Activated T-helper 9 cell treated with anti-CD3 and anti-CD28 coated beads, Interleukin-2, amount 50 U/mL, for 16 hours (primary cell): ENCODE measurements at places on chromosomes 2 and 18.

DNA sequence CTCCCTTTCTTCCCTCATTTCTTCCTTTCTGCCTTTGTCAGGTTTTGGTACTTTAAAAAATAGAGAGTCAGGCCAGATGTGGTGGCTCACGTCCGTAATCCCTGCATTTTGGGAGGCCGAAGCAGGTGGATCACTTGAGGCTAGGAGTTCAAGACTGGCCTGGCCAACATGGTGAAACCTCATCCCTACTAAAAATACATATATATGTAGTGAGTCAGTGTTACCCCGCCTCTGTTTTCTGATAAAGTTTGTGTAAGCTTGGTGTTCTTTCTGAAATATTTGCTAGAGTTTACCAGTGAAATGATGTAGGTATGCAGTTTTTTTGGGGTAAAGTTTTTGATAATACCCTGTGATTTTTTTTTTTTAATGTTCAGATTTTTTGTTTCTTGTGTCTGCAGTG lies 58.8 kb downstream of the DGKD start:
- no peak for DNase-seq

DNA sequence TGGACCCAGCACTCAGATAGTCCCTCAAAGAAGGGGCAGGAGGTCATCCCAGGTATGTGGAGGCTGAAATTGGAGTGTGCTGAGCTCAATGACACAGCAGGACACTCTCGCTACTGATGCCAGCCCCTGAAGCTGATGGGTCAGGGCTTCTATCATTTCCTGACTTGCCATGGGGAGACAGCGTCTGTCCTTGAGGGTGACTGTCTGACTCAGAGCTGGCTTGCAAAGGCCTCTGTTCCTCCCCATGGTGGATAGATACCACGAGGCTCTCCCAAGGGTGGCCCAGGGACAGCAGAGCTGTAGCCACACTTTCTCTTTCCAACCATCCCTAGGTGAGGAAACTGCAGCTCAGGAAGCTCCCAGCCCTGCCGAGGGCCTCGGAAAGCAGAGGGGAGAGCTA lies 10.8 kb downstream of the ALPG start:
- no peak for DNase-seq

DNA sequence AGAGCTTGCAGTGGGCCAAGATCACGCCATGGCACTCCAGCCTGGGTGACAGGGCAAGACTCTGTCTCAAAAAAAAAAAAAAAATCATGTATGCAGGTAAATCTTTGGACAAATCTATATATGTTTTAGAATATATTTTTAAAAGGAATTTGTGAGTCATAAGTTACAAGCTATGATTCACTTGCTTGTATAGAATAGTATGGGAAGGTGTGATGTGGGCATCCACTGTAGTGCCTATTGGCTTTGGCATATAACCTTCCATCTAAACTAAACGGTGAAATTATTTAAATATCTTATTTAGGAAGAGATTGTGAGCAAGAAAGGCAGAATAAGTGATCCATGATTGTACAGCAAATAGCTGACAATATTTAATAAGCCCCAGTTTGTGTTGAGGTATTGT lies 261.1 kb downstream of the GALNT13 start:
- DNase-seq, result no peak

GRCh38 chr2:191610756-191611155 lies 67.2 kb upstream of the NABP1 start:
- no peak for DNase-seq

- no peak for DNase-seq
Observed at GRCh38 chr2:159545085-159545484, 71.3 kb downstream of the BAZ2B start.

- DNase-seq, result no peak
Observed at GRCh38 chr2:196742685-196743084, 56.8 kb downstream of the GTF3C3 start.

GRCh38 chr2:25363733-25364132 lies 22.0 kb upstream of the DNMT3A start:
- DNase-seq, result no peak

DNA sequence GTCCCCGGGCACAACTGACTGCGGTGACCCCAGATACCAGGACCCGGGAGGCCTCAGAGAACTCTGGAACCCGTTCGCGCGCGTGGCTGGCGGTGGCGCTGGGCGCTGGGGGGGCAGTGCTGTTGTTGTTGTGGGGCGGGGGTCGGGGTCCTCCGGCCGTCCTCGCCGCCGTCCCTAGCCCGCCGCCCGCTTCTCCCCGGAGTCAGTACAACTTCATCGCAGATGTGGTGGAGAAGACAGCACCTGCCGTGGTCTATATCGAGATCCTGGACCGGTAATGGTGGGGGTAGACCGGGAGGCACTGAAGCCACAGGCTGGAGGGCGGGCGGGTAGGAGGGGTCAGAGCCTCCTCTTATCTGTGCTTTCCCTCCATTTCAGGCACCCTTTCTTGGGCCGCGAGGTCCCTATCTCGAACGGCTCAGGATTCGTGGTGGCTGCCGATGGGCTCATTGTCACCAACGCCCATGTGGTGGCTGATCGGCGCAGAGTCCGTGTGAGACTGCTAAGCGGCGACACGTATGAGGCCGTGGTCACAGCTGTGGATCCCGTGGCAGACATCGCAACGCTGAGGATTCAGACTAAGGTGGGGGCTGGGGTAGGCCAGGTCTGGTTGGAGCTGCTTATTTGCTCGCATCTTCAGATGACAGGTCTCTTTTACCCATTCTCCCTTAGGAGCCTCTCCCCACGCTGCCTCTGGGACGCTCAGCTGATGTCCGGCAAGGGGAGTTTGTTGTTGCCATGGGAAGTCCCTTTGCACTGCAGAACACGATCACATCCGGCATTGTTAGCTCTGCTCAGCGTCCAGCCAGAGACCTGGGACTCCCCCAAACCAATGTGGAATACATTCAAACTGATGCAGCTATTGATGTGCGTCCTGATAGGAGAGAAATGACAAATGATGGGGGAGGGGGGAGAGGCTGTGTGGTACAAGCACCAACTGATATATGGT lies 780 bp downstream of the HTRA2 start:
- DNase-seq, result no peak

GRCh38 chr2:172427990-172428831 lies 825 bp downstream of the ITGA6 start:
- DNase-seq, result peak; percentile 40

GRCh38 chr2:8209494-8209893 lies 472.4 kb upstream of the ID2 start:
- DNase-seq, result no peak

DNA sequence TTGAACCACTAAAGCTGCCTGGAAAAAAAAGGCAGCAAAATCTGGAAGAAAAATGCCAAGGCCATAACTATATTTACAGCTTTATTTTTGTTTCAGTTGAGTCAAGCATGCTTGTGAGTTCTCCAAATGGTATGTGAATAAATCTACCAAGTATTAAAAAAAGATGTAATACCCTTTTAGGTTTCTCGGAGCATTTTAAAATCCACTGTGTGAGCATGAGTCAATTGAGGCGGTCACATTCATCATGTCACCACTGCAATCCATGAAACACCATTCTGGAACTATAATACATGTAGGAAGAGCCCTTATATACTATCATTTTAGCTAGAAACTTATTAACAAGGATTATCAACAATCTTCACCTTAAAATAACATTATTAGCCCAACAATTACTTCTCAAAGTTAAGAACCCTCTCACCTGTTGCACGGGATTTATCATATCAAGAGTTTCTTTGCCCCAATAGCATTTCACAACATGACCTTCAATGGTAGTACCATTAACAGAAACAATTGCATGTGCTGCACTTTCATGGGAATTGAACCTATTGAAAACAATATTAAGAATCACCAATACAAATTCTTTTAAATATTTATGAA lies 24.2 kb upstream of the C2orf42 start:
- no peak for DNase-seq

GRCh38 chr2:111665551-111666116 lies 218.4 kb downstream of the ANAPC1 start:
- DNase-seq, result no peak

DNA sequence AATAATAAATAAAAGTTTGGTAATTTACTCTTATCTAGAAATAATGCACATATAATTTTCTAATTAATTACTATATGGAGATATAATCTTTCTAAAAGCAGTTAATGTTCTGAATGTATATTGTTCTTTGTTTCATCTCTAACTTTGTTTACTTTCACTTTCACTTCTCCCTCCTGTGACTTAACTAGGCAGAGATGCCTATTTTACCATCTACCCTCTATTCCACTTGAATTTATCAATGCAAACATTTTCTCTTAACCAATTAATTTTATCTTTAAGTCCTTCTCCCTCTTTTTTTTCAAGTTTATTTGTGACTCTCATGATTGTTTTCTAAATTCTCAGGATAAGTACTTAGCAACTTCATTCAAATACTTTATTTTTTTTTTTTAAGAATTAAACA lies 55.1 kb upstream of the IL1RL1 start:
- DNase-seq, result no peak

GRCh38 chr18:51668101-51668500 lies 470.6 kb upstream of the MEX3C start:
- DNase-seq, result no peak

GRCh38 chr2:39468579-39469451 lies 31.7 kb upstream of the MAP4K3 start:
- DNase-seq, result no peak

DNA sequence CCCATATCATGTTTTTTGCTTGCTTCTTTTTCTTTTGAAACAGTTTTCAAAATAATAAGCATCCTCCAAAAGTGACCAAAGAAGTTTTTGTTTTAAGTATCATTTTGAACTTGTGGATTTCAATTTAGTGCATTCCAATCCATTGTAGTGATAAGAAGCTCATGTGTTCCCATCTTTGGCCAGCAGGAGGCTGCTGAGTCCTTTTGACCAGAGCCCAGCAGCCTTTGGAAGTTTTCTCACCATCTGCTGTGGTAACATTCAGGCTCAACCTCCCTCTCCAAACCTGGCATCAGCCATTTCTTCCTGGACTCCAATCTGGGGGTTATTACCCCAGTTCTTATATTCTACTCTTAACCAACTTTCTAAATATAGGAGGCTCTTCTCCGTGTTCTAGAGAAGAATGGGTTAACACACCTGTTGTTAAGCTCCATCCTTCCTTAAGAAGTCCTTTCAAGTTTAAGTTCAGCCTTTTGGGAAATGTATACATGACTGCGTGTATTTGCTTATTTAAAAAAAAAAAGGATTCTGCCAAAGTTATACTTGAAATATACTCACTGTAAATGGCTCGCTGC lies 39.0 kb upstream of the MAL start:
- no peak for DNase-seq

DNA sequence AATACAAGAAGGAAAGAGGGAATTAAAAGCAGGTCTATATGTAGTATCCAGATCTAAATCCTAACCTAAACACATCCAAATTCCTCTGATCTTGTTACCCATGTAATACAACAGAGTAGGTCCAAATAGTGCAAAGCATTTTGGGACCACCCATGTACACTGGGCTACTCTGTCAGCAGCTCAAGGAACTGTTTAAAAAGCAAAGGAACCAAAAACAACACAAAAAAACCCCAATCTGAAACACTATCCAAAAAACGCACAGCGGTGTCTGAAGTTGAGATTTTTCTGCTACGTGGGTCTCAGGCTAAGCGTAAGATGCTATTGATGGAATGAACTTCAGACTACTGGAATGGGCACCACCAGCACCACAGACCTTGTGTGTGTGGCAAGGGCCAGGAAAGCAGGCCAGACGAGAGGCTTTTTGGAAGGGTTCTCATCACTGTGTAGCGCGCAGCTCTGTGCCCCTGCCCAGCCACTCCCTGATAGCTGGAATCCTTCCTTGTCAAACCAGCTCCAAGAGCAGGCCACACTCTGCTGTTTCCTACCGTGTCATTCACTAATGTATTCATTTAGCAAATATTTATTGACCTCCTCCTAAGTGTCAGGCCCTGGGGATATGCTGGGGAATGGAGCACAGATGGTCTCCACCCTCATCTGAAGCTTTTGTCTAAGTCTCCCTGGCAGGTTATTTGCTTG lies 101.4 kb downstream of the COLEC12 start:
- no peak for DNase-seq

GRCh38 chr2:75494137-75494769 lies 66.5 kb downstream of the EVA1A start:
- DNase-seq, result no peak

- DNase-seq, result no peak
Observed at GRCh38 chr2:69652206-69652605, 8.7 kb upstream of the AAK1 start.

GRCh38 chr18:38750751-38751150 lies 1185.2 kb upstream of the CELF4 start:
- DNase-seq, result no peak
